ENCODE measurements at places on chromosomes 7 and 10.

GRCh38 chr7:77674878-77675277 is 21.4 kb upstream of the RSBN1L start:
- no peak for DNase-seq

- DNase-seq = no peak
These were observed 4.6 kb downstream of the NOBOX start for GRCh38 chr7:144398911-144399310.

DNA sequence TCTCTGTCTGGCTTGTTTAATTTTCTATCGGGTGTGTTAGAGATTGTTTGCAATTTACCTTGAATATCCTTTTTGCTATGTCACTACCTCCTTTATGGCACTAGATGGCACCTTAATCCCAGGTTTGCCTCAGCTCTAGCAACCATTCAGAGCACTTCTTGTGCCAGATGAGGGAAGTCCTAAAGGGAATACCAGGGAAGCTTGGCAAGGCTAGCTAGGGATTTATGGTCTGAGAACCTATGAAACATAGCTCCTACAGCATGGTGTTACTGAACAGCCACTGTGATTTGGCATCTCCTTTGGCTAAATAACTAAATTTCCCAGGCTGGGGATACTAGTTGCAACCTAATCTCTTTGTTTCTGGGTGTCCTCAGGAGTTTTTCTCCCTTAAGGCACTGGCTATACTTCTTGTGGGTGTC is 69.0 kb upstream of the VOPP1 start:
- DNase-seq = no peak

- DNase-seq = no peak
These were observed 81.7 kb downstream of the RNF216 start for GRCh38 chr7:5699467-5700384.

GRCh38 chr10:132537684-132538001 is at the start of gene INPP5A:
INPP5A (plus strand) TSS chr10:132537787; CDS start chr10:132538097, 310 bp downstream.
- DNase-seq = no peak

DNA sequence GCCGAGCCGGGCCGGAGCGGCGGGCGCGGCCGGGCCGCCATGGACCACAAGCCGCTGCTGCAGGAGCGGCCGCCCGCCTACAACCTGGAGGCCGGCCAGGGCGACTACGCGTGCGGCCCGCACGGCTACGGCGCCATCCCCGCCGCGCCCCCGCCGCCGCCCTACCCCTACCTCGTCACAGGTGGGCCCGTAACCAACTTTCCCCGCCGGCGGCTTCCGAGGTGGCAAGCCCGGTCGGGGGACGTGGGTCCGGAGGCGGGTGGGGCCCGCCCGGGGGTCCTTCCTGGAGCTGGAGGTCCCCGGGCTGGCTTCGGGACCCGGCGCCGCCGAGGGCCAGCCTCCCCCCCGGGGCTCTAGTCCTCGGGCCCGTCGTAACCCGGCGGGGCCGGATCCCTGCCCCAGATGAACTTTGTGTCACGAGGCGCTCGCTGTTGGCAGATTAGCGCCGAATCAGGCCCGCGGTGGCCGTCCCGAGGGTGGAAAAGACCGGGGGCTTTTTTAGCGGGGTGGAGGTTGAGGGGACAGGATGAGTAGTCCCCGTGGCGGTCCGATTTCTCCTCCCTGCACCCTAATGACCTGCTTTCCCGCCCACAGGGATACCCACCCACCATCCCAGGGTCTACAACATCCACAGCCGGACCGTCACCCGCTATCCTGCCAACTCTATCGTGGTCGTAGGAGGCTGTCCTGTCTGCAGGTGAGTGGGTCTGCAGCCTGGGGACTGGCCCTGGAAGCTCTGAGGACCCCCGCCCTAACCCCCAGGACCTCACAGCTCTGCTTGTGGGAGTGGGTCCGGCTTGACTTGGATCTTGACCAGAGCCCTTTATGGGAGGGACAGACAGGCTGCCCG is 496 bp downstream of the BRI3 start:
- no peak for DNase-seq

DNA sequence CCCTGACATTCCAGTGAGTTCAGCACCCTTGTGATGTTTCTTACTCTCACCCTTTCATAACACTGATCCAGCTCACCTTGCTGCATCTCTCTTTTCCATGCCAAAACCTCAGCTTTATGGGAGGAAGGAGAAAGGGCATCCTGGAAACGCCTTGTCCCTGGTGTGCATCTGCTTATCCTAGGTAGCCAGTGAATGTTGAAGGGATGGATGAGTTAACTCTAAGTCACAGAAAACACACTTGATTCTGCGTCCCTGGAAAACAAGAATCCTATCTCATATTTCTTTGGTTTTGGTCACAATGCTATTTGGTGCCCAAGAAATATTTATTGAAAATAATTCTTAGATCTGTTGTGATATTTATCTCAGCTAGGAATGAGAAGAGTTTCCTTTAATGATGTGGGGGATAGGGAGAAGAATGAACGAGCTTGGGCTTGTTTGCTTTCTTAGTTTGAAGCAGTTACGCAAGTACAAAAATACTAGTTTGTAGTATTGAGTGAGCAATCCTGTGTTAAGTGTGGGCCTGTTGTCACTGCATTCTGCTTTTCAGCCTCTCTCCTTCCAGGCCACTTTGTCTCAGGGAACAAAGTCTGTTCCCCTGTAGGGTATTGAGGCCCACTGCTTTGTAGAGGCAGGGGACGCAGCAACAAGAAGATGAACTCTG is 126.5 kb downstream of the ARID5B start:
- DNase-seq = no peak

All from omental fat pad (tissue), 4 donors.